ENCODE measurements at places on chromosomes 7 and 10.

GRCh38 chr10:95415621-95416031 is 124.8 kb upstream of the PDLIM1 start:
- no peak for DNase-seq

DNA sequence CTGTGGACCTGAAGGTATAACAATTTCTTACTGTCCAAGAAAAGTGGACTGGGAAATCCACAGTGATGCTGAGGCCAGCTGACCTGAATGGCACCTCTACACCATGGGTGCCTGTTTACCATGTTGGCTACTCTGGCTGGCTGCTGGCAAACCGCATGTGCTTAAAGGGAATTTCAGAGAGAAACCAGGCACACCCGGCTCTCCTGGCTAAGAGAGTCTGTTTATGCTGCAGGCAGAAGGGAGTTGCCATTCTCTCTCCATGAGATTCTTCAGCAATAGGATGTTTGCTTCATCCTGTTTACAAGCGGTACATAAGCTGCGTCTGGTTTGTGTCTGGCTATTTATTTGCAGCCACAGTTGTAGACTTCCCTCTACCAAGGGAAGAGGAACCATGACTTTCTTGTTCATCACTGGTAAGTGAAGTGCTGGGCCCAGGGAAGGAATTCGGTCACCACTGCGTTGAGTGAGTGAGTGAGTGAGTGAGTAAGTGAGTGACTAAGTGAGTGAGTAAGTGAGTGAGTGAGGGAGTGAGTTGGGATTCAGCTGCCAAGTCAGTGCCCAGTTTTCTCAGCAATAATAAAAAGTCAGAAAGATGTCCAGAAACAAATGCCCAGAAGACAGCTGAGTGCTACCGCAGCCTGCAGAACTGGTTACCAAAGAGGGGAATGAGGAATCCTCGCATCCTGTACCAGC is 90.4 kb downstream of the COBL start:
- no peak for DNase-seq

GRCh38 chr10:49310901-49311554 is 12.1 kb downstream of the C10orf71 start:
- DNase-seq: no peak

DNA sequence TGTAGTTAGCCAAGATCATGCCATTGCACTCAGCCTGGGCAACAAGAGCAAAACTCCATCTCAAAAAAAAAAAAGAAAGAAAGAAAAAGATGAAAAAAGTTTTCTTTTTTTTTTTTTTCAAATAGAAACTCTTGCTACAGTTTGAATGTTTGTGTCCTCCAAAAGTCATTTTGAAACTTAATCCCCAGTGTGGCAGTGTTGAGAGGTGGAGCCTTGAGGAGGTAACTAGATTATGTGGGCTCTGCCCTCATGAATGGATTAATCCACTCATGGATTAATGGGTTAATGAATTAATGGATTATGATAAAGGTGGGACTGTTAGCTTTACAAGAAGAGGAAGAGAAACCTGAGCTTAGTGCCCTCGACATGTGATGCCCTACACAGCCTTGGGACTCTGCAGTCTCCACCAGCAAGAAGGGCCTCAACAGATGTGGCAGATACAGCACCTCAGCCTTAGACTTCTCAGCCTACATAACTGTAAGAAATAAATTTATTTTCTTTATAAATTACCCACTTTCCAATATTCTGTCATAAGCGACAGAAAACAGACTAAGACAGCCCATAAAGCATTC is 25.1 kb downstream of the CPEB3 start:
- DNase-seq: no peak

DNA sequence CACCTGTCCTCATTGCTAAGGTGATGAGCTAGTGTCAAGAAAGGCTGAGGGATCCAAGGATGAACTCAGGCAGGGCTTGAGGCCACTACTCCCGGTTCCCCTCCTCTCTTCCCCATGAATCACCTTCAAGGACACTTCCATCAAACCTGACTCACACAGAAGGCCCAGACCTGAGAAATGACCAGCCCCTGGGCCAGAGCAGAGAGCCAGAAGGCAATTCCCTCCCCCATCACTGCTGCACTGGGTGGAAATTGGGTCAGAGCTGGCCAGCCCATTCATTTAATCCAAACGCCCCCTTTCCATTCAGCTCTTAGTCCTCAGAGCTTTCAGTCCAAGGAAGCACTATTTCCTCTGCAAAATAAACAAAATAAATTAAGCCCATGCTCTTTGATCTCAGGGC is 182.0 kb downstream of the KCNMA1 start:
- DNase-seq: no peak

DNA sequence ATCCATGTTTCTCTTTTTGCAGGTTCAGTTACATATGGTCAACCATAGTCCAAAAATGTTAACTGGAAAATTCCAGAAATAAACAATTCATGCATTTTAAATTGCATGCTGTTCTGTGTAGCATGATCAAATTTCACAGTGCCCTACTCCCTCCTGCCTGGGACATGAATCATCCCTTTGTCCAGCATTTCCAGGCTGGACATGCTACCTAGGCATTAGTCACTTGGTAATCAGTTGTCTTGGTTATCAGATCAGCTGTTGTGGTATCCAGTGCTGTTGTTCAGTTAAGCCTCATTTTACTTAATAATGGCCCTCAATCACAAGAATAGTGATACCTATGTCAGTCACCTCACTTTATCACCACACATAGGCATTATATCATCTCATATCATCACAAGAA is 7.3 kb upstream of the PNLIP start:
- no peak for DNase-seq

- DNase-seq: no peak
These were observed 24.3 kb downstream of the AP5Z1 start for GRCh38 chr7:4799508-4800268.

DNA sequence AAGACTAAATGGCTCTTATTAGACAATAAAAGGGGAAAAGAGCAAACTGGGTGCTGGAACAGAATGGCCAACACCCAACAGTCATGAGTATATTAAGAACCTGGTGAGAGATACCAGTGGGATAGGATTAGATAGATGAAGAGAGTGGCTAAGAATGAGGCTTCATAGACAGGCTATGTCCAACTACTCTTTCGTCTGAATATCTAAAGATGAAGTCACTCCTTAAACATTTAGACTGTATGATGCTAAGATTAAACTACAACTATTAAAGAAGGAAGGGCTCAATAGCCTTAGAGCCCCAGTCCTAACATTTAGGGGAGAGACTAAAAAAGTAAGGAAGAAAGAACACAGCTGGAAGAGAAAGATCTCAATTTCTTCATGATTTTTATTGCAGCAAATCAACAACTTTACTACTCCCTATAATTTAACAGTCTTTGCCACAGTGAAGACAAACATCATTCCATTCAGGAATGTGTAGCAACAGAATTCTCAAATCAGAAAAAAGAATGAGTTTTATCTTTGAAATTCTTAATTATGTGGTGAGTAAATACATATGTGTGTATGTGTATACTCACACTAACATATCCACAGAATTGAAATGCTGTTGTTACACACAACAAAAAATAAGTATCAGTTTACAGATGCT is 45.6 kb downstream of the CACNA2D1 start:
- DNase-seq: no peak

DNA sequence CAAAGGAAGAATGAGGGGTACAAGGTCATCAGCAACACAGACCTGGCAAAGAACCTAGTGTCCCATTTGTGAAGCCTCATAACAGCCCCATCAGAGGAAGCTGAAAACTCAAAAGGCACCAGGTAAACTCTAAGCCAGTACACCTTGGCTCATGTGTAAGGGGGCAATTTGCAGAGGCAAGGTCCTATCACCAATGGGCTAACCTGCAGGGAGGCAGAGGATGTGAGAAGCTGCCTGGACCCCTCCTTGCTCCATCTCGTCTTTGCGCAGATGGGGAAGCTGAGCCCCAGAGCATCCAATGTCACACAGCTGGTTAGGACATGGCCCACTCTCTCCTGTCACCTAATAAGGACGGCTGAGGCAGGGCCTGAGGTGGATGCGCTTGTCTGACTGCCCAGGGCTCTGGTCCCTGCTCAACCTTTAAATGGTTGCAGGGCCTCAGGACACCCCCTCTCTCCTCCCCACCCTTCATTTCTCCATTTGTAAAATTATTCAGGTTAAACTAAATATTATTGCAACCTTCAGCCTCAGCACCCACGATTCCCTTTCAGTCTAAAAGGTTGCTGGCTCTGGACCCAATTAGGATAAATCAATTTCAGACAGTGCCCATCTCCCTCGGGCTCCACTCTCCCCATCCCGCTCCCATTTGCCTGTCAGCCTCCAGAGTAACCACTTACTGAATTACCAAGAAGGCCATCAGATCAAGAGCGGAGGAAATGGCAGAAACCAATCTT is 135.3 kb downstream of the OAT start:
- DNase-seq: no peak

- DNase-seq: no peak
These were observed 283.9 kb upstream of the DKK1 start for GRCh38 chr10:52030051-52030790.

- no peak for DNase-seq
These were observed 31.0 kb downstream of the MKI67 start for GRCh38 chr10:128095027-128095752.

- no peak for DNase-seq
These were observed 6.3 kb downstream of the NAT16 start for GRCh38 chr7:101173752-101174244.

DNA sequence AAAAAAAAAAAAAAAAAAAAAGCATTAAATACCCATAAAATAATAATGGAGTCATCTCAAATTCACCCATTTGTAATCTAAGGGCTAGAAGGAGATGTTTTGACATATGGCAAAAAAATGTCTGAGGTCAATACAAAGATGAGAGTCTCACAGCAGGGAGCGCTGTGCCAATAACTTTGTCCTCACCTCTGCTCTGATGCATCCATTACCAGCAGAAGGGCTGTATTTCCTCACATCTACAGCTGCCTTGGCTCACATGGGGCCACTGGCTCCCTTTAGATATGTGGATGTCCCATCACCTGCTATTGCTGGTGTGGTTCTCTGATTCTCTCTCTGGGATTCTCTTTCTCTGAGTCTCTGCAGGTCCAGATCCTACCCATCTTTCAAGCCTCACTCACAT is 90.3 kb upstream of the FAM133B start:
- DNase-seq: no peak

GRCh38 chr7:43076189-43076605 is 36.2 kb upstream of the HECW1 start:
- DNase-seq: no peak

DNA sequence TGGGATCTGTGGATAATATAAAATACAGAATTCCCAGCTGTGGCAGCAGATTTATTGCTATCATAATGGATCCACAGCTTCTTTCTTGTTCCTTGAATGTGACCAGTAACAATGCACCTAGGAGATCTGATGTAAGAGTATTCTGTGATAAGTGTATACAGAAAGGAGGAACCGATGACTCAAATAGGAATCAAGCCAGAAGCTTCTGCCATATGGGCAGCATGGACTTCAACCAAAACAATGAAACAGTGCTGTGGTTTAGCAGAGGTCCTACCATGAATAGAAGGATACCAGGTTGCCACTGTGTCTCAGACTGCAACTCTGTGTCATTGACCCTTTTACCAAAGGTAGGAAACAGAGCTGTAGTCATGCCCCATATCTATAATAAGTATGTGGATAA is 81.8 kb downstream of the PTPRZ1 start:
- DNase-seq: no peak

GRCh38 chr10:102403115-102403514 is 7.6 kb downstream of the NFKB2 start:
- DNase-seq: no peak

GRCh38 chr10:52437205-52437646 is 123.1 kb downstream of the DKK1 start:
- no peak for DNase-seq

GRCh38 chr10:16741540-16741939 is 75.7 kb downstream of the RSU1 start:
- no peak for DNase-seq

DNA sequence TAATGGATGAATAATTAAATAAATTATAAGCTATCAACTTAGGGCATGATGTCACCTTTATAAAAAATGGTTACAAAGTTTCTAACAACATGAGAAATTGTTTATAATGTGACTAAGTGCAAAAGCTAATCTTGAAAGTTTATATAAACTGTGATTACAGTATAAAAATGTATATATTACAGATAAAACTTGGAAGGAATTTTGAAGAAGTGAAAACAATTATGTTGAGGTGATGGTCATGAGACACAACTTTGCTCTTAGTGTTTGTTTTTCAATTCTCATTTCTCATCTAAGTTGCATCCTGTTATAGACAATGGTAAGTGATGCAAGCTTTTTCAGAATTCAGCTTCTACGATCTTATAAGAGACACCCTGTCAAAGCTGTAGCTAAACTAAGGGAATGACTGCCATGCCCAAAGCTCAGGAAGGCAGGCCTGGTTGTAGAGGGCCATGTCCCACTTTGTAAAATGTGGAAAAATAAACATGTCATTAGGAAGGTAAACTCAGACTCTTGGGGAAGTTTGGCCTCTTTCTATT is 23.9 kb downstream of the MACC1 start:
- no peak for DNase-seq

DNA sequence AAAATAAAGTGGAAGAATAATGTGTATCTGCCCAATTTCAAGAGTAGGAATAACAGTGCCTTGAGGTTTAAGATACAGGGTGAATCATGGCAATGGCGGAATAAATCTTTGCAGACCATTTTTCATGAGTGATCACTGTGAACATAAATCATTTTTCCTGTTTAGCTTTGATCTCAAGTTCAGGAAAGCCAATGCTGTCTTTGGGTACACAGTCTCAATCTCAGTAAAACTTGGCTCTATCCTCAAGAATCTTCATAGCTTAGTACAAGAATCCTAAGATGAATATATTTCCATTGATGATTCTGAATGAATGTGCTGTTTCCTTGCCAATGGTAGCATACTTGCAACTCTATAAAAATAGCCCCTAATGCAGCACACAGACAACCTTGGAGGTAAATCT is 6.8 kb downstream of the NAMPT start:
- no peak for DNase-seq

- no peak for DNase-seq
These were observed 13.8 kb downstream of the TCF7L2 start for GRCh38 chr10:112963835-112964234.

GRCh38 chr10:31586723-31587638 is 268.0 kb downstream of the ZEB1 start:
- DNase-seq: no peak

DNA sequence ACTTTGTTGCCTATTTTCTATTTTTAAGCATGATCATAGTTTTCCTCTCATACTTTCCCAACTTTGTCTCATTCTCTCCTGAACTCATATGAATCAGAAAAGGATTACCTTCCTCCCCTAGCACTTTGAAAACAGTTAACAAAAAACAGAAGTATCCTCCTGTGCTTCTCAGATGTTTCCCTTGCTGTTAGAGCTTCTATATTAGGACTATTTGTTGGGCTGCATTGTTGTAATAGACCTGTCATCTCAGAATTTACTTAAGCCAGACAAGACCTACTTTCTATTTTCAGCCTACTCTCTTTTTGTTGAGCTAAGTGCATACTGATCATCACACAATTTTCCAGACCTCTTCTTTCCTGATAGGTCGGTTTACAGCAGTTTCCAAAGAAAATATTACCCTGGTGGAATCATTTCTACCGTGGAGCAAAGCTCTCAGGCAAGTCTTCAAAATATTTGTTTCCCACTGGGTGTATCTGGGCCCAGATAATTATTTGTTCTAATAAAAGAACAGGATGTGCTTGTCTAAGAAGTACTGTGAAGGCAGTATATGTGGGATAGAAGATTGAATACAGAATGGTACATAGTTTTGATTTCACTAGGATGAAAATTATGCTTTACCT is 411.9 kb upstream of the KLF6 start:
- DNase-seq: no peak

- DNase-seq: no peak
These were observed 27.4 kb downstream of the FAM241B start for GRCh38 chr10:69657430-69657829.
